ENCODE measurements at places on chromosomes 2 and 18.

- peak; percentile 98 for DNase-seq
Measured at GRCh38 chr2:222709191-222709891, 37.9 kb downstream of the MOGAT1 start.

GRCh38 chr2:217609952-217610351 lies 392.8 kb downstream of the TNS1 start:
- DNase-seq, result no peak

- peak; percentile 44 for DNase-seq
Measured at GRCh38 chr18:11327391-11328009, 178.1 kb upstream of the PIEZO2 start.

DNA sequence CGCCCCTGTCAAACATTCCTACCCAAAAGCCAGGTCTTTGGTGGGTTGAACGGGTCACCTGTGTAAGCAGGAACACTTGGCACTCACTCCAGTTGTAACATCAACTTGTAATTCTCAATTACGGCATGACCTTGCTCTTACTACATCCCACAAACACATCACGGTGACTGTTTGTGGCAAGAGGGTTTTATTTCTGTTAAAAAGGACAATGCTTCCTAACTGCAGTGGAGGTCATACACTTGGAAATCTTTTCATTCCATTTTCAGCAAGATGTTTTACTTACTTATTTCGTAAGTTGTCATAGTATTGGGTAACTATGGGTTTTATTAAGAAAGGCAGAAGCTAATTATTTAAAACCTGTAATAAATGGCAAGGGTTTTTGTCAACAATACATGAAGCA lies 126.1 kb downstream of the ZNF516 start:
- DNase-seq, result no peak

- peak; percentile 71 for DNase-seq
Measured at GRCh38 chr2:109209412-109209811, 80.4 kb downstream of the SH3RF3 start.

- DNase-seq, result no peak
Measured at GRCh38 chr18:10400534-10401307, 53.7 kb upstream of the APCDD1 start.

DNA sequence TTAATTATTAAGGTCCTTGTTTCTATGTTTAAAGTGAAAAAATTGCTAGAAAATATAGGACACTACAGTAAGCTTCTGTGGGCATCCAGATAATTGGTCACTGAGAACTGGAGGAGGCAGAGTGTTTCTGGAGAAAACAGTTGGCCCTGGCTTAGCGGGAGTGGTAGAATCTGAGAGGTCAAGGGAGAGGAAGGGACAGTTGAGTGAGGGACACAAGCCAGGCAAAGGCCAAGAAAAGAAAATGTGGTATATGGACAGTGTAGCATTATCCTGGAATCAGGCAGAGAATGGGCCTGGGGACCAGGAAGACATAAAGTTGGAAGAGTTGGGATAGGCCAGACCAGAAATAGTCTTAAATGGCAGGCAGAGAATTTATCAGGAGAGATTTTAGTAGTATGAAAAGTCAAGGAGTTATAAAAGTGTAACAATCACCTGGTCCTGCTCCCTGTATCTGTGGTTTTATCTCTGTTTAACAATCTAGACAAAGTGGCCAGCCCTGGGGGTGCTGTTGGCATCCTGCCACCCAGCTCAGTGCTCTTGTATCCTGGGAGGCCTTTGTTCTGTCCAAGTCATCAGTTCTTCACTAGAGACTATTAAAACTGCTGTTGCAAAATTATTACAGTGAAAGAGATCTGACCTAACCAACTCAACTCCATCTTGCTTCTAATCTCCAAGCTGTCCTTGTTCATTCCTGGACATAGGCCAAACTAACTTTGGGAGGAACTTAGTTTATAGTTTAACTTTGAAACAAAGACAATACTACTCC lies 15.4 kb upstream of the MSGN1 start:
- no peak for DNase-seq

- no peak for DNase-seq
Measured at GRCh38 chr18:49017813-49018553, 67.2 kb upstream of the SMAD7 start.

GRCh38 chr18:11497585-11497984 lies 111.8 kb upstream of the SLC35G4 start:
- no peak for DNase-seq

- DNase-seq, result no peak
Measured at GRCh38 chr2:193502363-193503035, 1307.8 kb upstream of the TMEFF2 start.

DNA sequence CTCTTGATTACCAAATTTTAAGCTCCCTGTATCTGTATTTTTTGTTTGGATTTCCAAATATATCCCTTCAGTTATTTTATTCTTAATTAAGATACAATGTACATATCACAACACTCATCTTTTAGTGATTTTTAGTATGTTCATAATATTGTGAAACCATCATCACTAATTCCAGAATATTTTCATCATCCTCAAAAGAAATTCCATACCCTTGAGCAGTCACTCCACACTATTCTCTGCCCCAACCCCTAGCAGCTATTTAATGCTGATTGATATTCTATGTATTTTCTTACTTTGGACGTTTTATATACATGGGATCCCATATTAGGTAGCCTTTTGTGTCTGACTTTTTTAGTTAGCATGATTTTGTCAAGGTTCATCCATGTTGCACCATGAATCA lies 127.4 kb upstream of the SLC8A1 start:
- DNase-seq, result no peak

GRCh38 chr2:135182190-135182589 lies 130.1 kb downstream of the RAB3GAP1 start:
- no peak for DNase-seq

DNA sequence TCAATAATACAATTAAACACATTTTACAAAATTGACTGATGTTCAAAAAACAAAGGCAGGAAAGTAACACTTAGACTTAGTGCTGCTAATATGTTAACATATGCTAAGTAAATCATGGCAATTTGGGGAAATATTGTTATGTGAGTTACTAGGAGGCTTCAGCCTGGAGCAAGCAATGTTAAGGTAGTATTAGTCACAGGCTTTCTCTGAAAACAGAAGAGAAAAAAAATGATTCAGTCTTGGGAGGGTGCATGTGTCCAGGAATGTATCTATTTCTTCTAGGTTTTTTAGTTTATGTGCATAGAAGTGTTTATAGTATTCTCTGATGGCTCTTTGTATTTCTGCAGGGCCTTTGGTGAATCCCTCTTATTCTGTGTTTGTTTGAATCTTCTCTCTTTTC lies 345.8 kb upstream of the TFPI start:
- DNase-seq, result no peak

- no peak for DNase-seq
Measured at GRCh38 chr2:9124231-9124741, 82.3 kb upstream of the ASAP2 start.

GRCh38 chr2:74406035-74406434 lies 15.4 kb downstream of the C2orf81 start:
- no peak for DNase-seq

GRCh38 chr2:96407041-96407918 lies 71.7 kb downstream of the NCAPH start:
- peak; percentile 63 for DNase-seq

GRCh38 chr18:40437517-40437916 lies 1517.5 kb upstream of the PIK3C3 start:
- no peak for DNase-seq

GRCh38 chr2:156399224-156399949 lies 36.8 kb upstream of the GPD2 start:
- peak; percentile 5 for DNase-seq

- no peak for DNase-seq
Measured at GRCh38 chr2:177270531-177270930, 6.0 kb upstream of the NFE2L2 start.

- DNase-seq, result no peak
Measured at GRCh38 chr2:109375131-109375561, 238.6 kb downstream of the SEPTIN10 start.

DNA sequence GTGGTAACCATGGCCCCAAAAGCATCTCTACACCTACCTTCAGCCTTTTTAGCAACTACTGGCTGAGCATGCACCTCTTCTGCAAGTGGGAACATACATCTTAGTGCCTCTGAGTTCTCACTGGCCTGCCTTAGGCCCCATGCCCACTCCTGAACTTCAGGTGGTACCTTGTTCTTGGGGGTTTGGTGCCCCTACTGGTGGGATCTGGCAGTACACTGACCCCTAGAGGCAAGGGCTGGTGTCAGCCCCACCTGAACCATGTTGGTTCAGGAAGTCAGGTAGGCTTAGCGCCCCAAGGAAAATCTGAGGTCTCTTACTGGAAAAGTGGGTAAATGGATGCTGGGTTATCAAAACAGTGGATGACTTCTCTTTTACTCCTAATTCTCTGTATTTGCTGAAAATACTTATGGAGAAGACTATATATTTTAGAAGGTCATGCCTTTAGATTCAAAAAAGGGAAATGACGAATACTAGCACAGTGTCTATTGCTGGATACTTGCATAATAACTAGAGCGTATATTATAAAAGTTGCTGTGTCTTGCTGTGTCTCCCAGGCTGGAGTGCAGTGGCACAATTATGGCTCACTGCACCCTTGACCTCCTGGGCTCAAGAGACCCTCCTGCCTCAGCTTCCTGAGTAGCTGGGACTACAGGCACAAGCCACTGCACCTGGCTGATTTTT lies 84.6 kb downstream of the RAB31 start:
- no peak for DNase-seq

- DNase-seq, result no peak
Measured at GRCh38 chr2:37180006-37180639, 8.3 kb downstream of the SULT6B1 start.

DNA sequence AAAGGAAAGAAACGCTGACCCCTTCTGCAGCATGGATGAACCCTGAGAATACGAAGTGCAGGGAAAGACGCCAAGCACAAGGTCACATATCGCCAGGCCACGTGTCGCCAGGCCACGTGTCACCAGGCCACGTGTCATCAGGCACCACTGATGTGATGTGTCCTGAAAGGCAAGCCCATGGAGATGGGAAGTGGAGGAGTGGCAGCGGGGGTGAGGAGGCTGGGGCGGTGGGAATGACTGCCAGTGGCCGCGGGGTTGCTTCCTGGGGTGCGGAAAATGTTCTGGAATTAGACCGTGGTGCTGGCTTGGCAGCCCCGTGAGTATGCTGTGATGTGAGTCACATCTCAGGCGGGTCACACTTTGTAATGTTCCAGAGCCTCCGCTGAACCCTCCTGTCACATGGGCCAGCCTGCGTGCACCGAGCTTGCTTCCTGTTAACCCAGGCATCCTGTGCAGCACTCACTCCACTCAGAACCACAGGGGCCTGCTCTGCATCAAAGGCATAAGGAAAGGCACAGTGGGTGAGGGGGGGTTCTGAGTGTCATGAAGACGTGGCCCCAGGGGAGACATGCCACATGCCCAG lies 39.0 kb downstream of the SLC66A2 start:
- no peak for DNase-seq

DNA sequence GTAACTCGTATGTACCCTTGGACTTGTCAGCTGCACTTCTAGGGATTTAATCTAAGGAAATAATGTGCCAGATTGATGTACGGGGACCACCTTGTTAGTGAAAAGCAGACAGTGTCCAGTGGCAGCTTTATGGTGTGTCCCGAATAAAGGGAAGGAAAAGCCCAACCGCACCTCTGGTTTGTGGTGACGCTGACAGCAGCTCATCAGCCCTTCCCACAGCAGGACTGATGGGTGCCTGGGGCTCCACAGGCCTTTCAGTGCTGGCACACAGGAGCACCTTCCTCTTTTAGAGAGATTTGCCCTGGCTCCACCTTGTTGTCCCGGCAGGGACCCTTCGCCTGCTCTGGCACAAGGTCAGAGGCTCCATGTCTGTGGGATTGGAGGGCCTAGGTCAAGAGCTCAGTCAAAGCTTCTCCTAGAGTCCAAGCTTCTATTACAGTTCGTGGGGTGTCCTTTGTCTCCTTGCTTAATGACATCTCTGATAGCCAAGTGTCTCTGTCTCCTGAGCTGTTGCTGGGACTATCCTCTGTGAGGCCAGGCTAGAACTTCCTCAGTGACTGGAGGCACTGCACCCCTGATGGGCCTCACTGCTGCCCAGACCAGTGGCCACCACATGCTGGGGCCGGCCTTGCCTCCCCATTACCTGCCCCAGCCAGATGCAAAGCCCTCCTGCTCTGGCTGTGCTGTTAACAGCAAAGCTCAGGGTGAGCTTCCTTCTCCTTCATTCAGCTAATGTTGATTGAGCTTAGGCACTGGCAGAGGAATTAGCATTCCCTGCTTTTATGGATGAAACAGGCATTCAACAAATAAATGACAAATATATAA lies 33.0 kb upstream of the SCLY start:
- DNase-seq, result no peak
